ENCODE measurements at places on chromosomes 1 and 21.

GRCh38 chr1:82366689-82367088 lies 566.0 kb downstream of the ADGRL2 start:
- DNase-seq = no peak

- no peak for DNase-seq
Measured at GRCh38 chr1:231890791-231891190, 264.2 kb downstream of the DISC1 start.

DNA sequence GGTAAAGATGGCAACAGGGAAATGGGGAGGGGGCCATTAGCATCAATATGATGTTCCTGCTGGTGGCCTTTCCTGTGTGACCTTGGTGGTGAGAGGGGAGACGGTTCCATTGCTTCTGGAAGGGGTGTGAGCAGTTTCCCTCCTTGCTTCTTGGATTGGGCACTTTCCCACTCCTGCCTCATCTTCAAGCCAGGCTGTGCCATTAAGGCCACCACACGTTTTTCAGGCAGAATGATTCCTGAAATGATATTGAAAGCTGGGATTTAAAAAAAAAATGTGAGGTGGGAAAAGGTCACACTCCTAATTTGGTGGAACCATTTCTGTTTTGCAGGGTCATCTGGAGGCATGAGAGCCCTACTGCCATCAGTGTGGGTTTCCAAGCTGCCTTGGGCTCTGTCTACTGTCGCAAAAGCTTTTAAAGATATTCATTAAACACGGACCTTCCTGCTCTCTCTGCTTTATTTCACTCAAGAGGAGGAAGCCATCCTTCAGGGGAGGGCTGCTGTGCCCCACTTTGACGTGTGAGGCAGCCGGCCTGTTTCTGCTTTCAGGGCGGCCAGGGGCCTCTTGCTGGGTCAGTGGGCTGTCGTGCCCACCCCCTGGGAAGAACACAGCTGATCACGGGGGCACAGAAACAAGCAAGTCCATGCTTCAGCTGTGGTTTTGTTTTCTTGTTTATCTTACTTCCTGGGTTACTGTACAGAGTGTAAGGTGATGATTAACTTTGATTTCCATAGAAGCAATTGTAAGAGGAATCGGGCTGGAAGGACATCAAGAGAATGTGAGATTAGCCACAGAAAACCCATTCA lies 8.0 kb downstream of the RIIAD1 start:
- DNase-seq = no peak

DNA sequence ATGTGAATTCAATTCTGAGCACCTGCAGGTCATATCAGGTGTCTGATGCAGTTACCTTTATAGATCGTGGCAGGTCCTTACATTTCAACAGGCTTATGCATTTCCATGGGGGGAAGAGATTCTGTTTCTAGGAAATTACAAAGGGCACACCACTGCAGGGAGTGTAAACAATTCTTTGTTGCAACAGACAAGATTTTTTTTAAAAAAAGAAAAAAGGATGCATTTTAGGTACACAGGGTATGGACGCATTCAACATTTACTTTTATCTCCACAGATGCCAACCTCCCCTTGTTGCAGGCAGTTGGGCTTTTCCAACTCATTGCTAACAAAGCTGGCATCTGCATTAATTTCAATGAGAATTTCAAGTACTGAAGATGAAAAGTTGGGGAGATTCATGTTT lies 13.5 kb upstream of the TEKT2 start:
- DNase-seq = no peak

DNA sequence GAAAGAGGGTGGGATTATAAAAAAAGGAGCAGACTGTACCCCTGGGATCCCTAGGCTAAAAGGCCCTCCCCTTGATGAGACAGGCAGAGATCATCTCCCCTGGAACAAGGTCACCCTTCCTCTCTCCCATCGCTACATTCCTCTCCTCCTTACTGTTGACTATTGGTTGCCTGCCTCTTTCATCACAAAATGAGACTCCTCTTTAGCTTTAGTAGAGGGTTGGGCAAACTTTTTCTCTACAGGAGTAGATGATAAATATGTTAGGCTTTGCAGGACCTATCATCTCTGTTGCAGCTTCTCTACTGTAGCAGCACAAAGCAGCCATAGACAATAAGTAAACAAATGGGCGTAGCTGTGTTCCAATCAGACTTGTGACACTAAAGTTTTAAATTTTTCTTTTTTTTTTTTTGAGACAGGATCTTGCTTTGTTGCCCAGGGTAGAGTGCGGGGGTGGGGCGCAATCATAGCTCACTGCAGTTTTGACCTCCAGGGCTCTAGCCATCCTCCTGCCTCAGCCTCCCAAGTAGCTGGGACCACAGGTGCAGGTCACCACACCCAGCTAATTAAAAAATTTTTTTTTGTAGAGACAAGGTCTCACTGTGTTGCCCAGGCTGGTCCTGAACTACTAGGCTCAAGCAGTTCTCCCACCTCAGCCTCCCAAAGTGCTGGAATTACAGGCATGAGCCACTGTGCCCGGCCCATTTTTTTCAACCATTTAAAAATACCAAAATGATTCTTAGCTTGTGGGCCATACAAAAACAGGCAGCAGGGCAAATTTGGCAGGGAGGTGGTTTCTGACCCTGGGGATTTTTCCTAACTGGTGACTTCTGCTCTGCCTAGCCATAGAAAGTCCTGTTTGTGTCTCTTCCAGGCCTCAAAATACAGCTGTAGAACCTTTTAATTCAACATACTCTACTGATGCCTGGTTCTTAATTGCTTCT lies 15.1 kb downstream of the MCL1 start:
- no peak for DNase-seq

- DNase-seq = peak; percentile 73
Measured at GRCh38 chr1:153352523-153352922, 3.9 kb upstream of the PGLYRP4 start.

- no peak for DNase-seq
Measured at GRCh38 chr1:108892356-108893140, 15.8 kb downstream of the GPSM2 start.

- no peak for DNase-seq
Measured at GRCh38 chr1:174491606-174492005, 43.8 kb downstream of the GPR52 start.

DNA sequence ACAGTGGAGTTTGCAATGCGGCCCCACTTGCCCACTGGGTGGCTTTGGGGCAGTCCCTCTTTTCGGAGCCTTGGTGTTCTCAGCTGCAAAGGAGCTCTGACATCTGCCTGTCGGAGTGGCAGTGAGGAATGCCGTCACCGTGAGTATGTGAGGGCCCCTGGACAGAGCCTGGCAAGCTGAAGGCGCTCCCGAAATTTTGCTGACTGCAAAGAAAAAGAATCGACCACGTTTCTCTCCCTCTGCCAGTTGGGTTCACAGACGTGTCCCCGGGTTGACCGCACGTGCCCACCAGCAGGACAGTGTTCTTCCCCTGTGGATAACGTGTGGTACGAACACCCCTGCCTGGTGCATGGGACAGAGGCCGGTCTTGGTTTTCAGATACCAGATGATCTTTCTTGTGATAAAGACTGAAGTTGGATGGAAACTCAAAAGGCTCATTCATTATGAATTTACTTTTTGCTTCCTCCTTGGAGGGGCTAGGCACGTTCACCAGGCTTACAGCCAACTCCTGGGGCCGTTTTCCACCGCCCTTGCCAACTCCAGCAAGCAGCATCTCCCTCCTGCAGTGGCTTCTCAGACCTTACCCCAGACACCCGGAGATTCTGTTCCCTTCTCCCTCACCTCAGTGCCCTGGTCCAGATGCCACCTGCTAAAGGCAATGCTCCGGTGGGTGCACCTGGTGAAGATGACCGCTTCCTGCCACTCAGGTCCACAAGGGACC lies 29.7 kb downstream of the ECE1 start:
- peak; percentile 7 for DNase-seq

- peak; percentile 44 for DNase-seq
Measured at GRCh38 chr1:41381692-41382479, 20.7 kb downstream of the FOXO6 start.

DNA sequence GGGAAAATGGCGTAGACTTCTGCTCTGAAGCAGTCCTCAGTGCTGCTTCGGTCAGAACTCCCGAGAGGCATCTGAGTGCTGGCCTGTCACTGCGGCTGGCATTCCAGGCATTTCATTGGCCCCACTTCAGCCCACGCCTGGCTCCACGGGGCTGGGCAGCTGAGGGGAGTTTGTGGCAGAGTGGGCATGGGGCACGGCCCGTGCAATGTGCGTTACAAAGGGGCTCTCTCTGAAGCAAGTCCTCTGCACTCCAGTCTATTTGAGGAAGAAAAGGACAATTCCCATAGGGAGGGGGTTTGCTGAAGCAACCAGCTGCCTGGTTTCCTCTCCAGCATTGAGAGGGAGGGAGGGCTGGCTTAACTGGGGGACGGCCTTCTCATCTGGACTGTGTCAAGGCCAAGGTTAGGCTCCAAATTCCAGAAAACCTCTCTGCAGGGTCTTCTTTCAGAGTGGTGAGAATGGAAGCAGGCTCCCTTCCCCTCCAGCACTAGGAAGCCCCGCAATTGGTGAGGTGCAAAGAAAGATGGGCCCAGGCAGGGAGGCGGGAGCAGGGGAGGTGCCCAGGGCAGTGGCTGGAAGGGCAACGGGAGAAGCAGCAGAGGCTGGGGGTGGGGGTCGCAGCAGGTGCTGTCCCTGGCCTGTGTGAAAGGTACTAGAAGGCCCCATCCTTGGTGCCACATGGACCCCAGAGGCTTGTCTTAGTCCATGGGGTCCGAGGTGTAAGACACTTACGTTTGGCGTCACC lies 21.1 kb upstream of the GPR157 start:
- DNase-seq = no peak

GRCh38 chr1:151994956-151995355 lies 1.3 kb upstream of the S100A10 start:
- DNase-seq = no peak

GRCh38 chr1:107432108-107432507 lies 291.3 kb downstream of the NTNG1 start:
- no peak for DNase-seq

DNA sequence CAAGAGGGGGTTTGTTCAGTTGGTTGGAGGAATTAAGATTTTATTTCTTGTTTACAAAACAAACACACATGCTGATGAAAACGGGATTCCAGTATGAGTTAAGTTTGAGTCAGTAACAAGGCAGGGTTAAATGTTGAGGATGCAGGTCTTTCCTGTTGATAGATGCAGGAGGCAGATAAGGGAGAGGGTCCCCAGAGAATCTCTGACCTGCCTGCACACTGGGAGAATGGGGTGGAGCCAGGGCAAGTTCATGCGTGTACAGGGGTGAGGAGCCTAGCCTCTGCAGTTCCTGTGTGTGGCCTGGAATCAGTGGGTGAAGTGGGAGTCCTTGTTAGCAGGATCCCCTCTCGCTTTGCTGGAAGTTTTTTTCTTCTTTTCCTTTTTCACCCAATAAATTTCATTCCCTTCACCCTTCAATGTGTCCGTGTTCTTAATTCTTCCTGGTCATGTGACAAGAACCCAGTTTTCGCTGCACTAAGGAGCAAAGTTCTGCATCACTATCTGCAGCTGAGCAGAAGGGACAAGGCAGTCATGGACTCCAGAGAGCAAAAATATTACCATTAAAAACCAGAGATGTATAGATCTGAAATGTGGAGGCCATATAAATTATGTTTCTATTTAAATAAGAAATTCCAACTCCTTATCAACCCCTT lies 69.9 kb upstream of the MARK1 start:
- DNase-seq = no peak

- DNase-seq = no peak
Measured at GRCh38 chr1:31019401-31019800, 46.1 kb downstream of the PUM1 start.

DNA sequence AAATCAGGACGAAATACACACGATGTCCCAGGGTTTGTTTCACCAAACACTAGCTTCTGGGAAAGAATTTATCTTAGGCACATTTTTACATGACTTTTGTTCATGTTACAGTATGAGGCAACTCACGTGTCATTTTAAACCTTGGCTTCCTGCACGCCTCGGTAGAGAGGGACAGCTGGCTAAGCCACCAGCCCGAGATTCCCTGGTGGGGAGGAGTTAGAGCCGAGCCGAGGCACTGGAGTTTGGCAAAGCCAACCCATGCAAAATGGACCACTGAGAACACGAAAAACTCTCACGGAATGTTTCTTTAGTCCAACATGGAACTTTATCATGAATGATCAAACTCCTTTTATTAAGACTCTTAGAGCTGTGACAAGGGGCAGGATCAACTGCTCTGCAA lies 240.0 kb downstream of the DYRK1A start:
- no peak for DNase-seq

DNA sequence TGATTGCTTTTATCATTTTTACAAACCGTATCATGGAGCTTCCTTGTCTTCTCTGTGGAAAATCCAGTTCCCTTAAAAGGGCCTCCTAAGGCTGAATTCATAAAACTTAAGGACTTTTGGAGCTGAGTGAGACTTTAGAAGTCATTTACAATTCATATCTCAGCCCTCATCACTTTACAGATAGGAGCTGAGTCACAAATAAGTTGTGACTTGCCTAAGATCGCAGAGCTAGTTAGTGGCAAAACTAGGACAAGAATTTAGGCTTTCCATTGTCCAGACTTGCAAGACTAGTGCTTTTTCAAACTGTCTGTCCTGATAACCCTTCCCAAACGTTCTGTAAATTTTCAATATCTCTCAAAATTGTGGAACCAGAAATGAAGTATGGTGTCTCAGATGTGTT lies 37.3 kb downstream of the C1orf21 start:
- DNase-seq = no peak

- peak; percentile 26 for DNase-seq
Measured at GRCh38 chr1:94481473-94481933, 60.1 kb downstream of the F3 start.

DNA sequence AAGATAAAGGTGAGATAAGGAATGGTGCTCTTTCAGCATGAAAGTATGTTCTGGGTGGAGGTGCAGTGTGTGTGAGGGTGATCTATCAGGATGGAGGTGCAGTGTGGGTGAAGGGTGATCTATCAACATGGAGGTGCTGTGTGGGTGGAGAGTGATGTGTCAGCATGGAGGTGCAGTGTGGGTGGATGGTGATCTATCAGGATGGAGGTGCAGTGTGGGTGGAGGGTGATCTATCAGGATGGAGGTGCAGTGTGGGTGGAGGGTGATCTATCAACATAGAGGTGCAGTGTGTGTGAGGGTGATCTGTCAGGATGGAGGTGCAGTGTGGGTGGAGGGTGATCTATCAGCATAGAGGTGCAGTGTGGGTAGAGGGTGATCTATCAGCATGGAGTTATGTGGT lies 12.3 kb upstream of the MAP10 start:
- DNase-seq = no peak

DNA sequence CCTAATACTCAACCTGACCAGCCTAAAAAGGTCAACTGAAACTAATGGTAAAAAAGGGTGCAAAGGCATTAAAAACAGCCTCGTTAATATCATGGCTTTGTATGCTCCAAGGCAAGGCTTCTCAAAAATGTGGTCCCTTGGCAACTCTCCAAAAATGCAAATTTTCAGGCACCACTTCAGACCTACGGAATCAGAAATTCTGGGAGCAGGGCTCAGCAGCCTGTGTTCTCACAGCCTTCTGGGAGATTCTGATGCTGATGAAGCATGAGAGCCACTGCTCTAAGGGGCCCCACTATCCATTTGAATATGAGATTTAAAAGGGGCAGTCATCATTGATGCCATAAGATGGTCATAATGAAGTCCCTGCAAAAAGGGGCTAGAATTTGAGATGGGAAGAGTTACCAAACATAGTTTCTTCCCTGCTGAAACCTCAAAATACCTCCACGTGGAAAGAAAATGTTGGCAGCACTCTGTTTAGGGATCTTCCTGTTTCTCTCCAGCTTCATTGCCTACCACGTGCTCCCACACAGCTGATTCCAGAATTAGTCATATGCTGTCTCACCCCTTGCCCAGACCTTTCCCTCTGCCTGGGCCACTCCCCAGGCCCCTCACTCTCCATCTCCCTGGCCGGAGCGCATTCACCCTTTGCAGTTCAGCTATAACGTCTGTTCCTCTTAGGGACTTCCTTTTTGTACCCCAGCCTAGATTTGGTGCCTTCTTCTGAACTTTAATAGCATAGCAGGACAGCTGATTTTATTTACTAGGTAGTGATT lies 46.7 kb downstream of the PHC2 start:
- DNase-seq = no peak

All from COR-L47 (cell line).